Muscle of leg (tissue), 16 donors: ENCODE measurements at places on chromosomes 6 and 20.
A peak's percentile ranks its signal among the peaks of the same experiment; 100 is the strongest.

GRCh38 chr6:131258816-131259476 is 123.7 kb downstream of the AKAP7 start:
- DNase-seq = no peak

DNA sequence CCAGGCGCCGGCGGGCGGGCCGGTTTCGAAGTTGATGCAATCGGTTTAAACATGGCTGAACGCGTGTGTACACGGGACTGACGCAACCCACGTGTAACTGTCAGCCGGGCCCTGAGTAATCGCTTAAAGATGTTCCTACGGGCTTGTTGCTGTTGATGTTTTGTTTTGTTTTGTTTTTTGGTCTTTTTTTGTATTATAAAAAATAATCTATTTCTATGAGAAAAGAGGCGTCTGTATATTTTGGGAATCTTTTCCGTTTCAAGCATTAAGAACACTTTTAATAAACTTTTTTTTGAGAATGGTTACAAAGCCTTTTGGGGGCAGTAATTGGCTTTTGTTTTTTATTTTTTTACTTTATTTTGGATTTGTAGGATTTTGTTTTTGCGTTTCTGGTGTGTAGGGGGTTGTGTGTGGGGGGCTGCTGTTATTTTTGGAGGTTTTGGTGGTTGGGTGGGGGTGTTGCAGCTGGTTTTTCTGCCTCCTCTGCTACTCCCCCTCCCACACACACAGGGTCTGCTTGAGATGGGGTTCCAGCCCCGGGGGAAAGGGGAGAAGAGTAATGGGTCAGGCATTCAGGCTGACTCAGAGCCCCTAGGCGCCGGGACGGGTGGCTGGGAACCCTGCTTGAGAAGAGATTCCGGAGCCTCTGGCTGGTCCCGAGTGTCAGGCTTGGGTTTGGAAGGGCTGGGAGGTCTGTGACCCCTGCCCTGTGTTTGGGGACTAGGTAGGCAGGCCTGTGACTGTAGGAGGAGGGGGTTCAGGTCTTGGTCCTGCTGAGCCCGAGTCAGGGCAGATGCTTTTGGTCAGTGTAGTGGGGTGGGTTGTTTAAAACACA is 2.0 kb downstream of the CEBPB start:
- DNase-seq = peak; percentile 95

DNA sequence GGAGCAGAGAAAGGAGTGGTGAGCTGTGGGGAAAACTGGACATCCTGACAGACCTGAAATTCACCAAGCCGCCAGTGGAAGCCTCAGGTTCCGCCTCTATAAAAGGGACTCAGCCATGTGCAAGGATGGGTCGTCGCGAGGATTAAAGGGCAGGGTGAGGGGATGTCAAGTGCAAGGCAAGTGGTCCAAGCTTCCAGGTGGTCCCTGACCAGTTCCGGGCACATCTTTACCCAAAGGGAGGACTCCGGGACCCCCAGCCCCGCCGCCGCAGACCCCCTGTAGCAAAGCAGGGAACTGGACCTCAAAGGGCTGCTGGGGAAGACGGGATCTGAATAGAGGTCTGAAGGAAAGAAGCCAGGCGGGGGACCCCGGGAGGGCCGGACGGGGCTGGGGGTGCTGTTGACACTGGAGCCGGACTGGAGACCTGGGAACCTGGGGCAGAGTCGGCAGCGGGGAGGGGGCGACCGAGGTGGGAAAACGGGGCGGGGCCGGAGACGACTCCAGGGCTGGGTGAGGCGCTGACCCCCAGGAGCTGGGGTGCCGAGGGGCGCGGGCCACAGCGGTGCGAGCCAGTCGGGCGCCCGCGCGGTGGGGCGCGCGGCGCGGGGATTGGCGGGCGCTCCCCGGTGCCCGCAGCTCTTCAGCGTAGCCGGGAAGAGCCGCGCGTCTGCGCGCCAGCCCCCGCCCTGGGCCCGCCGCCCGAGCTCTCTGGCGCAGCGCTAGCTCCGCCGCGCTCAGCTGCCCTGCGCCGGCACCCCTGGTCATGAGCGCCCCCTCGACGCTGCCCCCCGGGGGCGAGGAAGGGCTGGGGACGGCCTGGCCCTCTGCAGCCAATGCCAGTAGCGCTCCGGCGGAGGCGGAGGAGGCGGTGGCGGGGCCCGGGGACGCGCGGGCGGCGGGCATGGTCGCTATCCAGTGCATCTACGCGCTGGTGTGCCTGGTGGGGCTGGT is at the start of gene SSTR4:
TSS of gene SSTR4 (plus strand) at position 592 of the 951 bp plus-strand sequence. CDS start at position 764, 172 bp downstream.
- DNase-seq = no peak

DNA sequence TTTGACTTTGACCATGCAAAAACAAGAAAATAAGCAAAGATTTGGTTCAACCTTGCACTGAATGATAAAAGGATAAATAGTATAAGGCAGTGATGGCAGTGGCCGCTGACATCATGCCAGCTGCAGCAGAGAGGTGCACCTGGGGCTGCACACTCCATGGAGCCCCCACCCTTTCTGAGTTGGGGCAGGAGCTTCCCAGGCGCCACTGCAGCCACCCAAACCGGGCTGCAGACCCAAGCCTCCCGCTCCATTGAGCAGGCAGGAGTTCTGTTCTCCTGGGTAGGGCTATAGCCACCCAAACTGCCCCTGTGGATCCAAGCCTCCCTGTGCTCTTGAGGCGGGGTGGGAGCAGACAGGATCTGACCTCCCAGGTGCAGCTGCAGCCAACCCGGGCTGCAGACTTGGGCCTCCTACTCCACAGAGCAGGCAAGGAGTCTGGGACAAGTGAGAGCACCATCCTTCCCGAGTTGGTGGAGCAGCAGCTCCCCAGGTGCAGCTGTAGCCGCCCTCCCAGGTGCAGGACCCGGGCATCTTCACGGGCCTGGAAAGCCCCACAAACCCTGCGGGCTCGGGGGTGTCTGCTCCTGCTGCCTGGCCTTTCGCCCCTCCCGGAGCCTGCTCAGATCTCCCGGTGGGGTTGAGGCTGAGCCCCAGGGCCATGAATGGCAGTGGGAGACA is 537.9 kb downstream of the TENT5A start:
- no peak for DNase-seq

DNA sequence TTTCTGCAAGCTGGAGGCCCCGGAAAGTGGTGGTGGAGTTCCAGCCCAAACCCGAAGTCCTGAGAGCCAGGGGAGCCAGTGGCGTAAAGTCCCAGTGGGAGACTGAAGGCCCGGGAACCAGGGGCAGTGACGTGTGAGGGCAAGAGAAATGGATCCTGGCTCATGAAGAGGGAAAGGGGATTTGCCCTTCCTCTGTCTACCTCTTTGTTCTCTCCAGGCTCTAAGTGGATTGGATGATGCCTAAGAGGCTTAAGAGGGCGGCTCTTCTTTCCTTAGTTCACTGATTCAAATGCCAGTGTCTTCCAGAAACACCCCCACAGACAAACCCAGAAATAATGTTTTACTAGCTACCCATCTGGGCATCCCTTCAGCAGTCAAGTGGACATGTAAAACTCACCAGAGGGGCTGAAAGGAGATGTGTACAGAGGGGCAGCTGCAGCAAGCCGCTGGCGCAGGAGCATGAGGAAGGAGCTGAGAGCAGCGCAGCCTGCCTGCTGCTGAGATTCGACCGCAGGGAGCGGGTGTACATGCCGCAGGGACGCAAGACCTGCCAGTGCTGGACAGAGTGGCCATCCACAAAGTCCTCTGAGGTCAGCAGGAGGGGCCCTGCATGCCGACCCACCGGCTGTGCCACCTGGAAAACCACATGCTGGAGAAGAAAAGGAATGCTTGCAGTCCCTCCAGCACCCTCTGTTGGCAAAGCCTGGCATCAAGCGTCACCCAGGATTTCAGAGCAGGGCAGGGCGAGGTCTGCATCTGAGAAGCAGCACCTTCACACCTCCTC is 29.5 kb downstream of the CDYL start:
- peak; percentile 45 for DNase-seq

DNA sequence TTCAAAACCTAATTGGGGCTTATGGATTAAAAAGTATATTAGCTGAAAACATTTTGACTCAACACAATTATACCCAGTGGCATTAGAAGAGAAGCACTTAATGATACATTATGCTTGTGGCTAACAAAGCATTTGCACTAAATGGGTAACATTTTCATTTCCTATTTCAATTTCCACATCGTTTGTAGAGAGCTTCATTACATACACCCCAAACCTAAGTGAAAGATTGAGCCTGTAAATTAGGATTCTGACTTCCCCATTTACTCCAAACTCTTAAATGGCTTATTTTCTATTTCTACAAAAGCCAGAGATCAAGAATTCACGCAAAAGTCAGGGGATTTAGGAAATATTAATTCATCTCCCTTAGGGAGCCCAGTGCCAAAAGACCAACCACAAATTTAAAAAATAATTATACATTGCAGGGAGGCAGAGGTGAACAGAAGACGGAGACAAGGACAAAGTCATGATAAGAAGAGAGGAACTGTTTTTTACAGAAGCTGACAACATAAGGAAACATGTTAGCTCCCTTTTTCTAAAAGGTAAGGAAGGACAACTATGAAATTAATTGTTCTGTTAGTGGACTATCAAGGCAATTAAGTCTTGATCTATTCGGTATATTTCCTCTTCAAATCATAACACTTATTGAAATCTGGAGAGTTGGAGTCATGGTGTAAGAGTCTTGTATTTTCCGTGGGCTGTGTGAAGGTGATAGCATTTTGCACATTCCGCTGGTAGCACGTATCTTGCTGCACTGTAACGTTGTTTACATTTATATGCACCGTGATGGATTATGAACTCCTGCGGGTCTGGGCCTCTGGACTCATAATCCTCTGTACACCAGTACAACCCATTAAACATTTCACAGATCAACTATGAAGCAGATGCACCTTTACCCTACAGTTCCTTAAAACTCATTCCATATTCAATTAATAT is 24.8 kb upstream of the EZR start:
- DNase-seq = no peak
